ENCODE measurements at places on chromosomes 12 and 14.

- DNase-seq, result no peak
These were observed 3.1 kb upstream of the STRN3 start for GRCh38 chr14:31029016-31029970.

- DNase-seq, result no peak
These were observed 719.7 kb upstream of the TBX3 start for GRCh38 chr12:115403689-115404088.

DNA sequence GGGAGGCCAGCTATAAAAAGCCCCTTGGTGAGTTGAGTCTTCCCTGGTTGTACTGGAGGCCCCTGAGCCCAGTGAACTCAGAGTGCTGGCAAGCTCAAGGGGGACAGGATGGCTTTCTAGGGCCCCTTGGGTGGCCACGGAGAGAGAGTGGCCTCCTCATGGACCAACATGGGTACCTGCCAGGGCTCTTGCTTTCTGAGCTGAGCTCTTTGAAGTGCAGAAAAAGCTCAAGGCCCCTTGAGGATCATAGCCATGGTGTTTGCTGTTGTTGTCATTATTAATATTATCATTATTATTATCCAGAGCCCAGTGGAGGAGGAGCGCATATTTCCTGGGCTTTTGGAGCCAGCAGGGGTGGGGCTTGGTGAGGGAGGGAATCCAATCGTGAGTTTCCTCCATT lies 6.7 kb downstream of the RNFT2 start:
- no peak for DNase-seq

GRCh38 chr14:23319746-23320583 lies 1.3 kb upstream of the PABPN1 start:
- no peak for DNase-seq

DNA sequence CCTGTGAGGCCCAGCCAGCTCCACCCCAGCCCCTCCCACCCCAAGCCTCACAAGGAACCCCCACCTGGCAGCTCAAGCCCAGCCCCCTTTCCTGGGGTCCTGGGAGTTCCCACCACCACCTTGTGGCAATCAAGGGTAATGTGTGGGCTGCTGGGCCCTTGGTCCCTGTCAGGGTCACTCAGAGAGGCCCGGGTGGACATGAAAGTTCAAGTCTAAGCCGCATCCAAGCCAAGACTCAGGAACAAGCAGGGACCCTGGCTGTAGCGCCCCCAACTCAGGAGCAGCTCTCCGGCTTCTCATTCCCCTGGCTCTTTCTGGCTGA lies 106.4 kb upstream of the C14orf180 start:
- no peak for DNase-seq

GRCh38 chr12:111434049-111434448 lies 28.3 kb downstream of the SH2B3 start:
- DNase-seq, result no peak

DNA sequence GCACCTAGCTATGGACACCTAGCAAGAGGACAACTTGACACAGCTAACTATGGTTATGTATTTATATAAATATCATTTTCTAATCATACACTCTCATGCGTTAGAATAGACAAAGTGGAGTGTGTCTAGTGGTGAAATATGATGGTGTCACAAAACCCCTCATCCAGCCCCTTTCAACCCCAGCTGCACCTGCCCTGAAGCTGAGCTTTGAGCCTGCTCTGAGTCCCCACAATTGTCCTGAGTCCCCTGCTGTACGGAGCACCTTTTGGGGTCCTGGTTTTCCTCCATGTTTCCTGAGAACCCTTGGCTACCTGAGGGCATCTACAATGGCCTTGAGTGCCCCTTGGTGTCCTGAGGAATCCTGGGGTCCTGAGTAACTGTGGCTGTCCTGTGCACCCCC lies 1072.8 kb downstream of the TMEM121 start:
- no peak for DNase-seq

- DNase-seq, result no peak
These were observed 63.7 kb upstream of the IFNG-AS1 start for GRCh38 chr12:67925552-67925951.

DNA sequence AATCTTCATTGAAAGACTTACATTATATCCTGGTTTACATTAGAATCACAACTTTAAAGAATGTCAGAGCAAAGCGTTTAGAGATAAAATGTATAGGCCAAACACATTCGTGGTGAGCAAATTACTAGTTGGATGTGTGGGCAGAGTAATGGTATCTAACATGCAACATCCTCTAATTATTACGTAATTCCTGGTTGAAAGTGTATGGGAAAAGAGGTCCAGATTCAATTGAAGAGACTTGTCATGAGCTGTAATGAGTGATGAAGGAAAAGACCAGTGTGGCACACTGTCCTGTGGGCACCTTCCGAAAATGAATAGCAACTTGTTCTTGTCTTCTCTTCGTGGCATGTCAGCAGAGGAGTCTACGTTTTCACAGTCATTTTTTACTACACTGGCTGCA lies 192.8 kb downstream of the LRIG3 start:
- no peak for DNase-seq

- DNase-seq, result no peak
These were observed 3.8 kb upstream of the RBMS2 start for GRCh38 chr12:56517854-56518253.

GRCh38 chr14:33412450-33412849 lies 473.8 kb downstream of the NPAS3 start:
- DNase-seq, result no peak

DNA sequence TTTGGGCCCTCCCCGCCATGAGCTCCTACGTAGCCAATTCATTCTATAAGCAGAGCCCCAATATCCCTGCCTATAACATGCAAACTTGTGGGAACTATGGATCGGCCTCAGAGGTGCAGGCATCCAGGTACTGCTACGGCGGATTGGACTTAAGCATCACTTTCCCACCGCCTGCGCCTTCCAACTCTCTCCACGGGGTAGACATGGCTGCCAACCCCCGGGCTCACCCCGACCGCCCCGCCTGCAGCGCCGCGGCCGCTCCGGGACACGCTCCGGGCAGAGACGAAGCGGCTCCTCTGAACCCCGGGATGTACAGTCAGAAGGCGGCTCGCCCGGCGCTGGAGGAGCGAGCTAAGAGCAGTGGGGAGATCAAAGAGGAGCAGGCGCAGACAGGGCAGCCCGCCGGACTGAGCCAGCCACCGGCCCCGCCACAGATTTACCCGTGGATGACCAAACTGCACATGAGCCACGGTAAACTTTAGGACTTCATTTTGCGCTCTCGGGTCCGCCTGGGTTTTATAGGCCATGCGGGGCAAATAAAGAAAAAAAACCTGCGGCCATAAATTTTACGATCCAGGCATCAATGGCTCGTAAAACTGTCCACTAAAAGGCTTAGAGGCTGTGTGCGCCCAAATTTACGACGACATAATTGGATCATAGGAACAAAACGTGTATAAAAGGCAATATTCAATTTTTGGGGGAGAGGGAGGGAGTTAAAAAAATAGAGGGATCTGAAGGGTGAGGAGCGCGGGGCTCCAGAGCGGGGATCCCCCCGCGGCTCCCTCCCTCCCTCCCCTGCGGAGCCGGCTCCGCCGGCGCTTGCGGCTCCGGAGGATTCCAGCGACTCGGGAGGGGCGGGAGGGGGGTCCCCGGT lies 493 bp downstream of the HOXC5 start:
- DNase-seq, result peak; percentile 89
